ENCODE measurements at places on chromosomes 12 and 14. TPM values are rescaled to one million over a fixed set of nuclear protein-coding genes. Genes with fewer than 3 reads are reported as not detected.

MORN3 gene
- total RNA-seq, result 2.0 TPM

PIWIL1 gene
- not detected for total RNA-seq

FOXA1 gene
- 58.1 TPM for total RNA-seq

LAG3 gene
- total RNA-seq, result 0.11 TPM

DNA sequence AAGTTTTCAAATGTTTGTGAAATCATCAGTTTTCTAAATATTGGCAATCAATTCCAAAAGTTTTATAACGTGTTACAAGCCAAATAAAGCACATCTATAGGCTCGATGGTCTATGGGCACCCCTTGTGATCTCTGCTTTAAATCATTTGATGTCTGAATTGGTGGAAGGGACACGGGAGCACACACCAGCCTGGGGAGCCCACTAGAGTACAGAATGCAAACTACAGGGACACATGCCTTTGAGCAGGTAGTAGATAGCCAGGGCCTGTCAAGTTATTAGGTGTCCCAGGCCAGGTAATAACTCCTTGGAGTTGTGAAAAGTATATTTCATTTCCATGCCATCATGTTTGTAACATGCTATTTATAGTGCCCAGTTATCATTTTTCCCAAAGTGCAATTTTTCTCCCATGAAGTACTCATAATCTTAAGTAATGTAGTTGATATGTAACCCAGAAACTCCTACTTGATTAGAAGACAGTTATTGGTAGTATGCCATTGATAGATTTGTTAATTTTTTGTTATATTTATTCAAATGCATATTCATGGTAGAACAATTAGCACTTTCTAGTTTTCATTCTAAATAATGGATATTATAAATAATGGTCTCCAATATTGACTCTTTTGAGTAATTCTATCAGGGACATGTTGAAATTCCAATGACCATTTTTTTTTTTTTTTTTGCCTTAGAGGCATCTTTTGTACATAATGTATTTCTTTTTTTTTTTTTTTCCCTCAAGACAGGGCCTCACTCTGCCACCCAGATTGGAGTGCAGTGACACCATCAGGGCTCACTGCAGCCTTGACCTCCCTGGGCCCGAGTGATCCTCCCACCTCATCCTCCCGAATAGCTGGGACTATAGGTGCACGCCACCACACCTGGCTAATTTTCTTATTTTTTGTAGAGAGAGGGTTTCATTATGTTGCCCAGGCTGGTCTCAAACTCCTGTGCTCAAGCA lies 96.9 kb upstream of the FGD4 start:
- H3K4me3 ChIP-seq, result no peak overlapping the region
- H3K27me3 ChIP-seq, result no peaks in the 10 kb centered on the region
- no peak overlapping the region for H3K27ac ChIP-seq

DNA sequence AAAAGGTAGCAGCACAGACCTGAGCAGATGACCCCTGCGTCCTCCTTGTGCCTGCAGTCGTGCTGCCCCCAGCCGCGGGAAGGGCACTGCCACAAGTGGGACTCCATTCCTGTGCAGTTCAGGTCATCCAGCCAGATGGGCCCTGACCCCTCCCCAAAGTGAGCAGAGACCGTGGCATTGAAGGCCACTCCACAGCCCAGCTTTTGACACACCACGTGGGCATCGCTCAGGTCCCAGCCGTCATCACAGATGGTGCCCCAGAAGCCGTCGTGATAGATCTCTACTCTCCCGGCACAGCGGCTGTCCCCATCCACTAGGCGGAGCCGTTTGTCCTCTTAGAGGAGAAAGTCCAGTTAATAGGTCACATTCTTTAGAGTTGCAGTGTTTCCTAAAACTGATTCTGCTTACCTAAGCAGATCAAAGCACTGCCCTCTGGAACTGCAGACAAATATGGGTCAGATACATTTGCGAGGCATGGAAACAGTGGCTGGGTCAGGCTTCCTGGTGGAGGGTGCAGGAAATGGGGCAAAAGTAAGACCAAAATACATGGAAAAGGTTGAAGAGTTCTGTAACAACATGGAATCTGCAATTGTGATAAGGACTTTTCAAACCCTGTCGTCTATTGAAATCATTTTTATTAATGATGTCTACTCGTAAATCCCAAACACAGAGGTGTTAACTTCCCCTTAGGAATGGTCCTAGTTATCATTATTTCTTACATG lies 69.4 kb downstream of the CD163L1 start:
- no peak overlapping the region for H3K4me3 ChIP-seq
- peaks cover 13% of the 10 kb centered on the region for H3K4me1 ChIP-seq
- no peak overlapping the region for H3K27ac ChIP-seq
